Fibroblast of skin of right biceps (primary cell): ENCODE measurements at places on chromosomes 7 and 10.

GRCh38 chr7:28811008-28811407 is 147.1 kb downstream of the TRIL start:
- DNase-seq, result no peak

GRCh38 chr7:108170251-108170650 is 40.1 kb upstream of the LAMB4 start:
- no peak for DNase-seq

DNA sequence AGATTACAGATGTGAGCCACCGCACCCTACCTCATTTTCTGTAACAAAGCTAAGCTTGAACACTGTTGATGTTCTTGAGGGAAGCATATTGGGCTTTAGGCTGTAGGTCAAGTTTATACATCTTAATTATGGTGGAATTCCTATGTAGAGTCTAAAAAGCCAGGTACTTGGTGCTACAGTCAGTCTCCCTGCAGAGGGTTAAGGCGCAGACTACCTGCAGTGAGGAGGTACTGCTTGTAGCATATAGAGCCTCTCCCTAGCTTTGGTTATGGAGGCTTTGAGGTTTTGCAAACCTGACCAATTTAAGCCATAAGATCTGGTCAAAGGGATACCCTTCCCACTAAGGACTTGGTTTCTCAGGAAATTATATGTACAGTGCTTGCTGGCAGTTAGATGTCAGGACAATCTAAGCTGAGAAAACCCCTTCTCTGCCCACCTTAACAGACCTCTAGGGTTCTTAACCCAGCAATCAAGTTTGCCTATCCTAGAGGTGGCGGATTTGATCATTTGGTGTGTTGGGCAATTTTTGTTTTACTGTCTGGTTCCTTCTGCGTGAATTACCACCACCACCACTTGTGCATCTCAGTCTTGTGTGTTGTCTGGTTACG is 6.0 kb downstream of the PPIA start:
- no peak for DNase-seq

DNA sequence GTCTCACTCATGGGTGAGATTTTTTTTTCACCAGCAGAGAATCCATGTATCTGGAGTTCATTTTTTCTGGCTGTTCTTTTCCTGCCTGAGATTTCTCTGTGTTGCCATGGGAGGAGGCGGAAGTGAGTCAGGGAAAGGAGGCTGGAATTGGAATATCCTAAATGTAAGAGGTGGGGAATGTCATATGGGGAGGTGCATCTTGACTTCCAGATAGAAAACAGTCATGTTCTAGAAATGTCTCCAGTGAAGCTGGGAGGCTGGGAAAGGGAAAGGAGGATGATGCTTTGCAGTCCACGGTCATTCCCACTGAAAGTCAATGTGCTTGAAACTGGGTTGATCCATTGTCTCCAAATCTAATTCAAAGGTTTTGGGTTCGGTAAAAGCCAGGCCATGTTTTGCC is 39.7 kb upstream of the HPS1 start:
- peak; percentile 92 for DNase-seq

DNA sequence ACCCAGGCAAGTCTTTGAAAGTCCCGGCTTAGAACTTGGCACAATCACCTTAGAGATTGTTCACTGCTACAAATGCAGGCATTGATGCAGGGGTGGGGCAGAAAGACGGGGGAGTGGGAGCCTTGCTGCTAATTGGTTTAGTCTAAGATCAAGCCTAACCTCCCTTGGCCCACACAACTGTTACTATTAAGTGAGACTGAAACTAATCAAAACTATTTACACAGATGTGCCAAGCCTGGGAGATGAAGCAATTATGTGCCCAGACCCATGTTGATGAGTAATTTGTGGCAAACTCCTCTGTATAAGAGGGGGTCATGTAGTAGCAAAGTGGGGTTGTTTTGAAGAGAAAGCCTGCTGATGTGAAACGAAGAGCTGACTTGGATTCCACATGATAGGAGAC is 178.2 kb upstream of the ITGB1 start:
- DNase-seq, result peak; percentile 72

DNA sequence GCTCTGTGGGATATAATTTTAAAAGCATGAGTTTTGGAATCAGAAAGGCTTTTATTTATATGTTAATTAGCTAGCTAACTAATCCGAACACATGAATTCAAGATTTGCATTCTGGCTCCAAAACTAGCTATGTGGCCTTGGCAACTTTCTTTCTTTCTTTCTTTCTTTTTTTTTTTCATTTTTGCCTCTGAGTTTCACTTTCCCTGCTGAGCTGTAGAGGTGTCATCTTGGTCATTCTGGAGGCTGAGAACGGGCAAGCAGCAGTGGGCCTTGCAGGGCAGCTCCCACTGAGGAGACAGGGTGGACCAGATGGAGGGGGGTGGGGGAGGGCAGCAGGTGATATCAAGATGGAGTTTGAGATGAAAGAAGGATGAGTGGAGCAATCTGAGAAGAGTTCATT is 24.8 kb upstream of the SFMBT2 start:
- DNase-seq, result no peak

DNA sequence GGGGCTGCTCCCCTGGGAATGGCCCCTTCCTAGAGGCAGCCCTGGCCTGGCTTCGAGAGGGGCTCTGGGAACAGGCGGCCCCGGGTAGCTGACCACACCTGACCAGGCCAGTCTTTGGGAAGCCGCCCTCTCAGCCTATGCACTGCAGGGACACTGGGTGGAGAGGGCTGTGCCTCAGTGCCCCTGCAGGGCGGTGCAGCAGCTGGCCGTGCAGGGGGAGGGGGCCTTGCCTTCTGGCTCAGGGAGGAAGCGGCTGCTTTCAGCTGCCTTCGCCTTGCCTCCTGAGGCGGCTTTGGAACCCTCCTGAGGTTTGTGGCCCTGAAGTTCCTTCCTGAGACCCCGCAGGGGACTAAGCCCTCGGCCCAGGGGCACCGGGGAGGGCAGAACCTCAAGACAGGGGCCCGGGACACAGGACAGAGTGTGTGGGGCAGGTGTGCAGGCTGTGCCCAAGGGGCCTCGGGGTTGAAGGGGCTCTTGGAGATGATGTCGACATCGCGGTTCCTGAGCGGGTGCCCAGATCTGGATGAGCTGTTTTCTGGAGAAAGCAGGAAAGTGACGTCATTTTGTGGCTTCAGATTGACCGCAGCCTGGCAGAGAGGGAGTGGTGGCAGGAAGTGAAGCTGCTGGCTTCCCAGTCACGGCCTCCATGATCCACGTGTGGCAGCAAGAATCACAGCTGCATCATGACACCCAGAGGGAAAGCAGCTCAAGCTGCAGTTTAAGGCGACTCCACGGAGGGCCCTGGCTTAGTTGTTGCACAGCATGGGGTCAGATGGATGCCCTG is 17.7 kb downstream of the ADAM8 start:
- peak; percentile 98 for DNase-seq

- DNase-seq, result no peak
Measured at GRCh38 chr10:130337696-130338635, 201.8 kb downstream of the GLRX3 start.

DNA sequence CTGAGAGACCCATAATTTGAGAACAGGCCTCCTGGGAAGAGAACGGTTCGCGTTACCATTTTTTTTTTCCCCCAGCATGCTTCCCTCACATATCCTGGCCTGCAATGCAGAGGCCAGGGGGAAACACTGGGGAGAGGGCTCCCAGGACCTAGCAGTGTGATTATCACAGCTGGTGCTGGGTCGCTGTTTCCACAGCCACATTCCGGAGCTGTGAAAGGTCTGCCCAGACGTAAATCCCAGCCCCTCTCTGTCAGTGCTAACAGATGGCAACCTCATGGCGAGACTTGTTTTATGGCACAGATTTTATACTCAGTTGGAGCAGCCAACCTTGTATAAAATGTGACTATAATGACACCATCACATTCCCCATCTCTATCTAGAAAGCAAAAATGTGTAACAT is 150.5 kb downstream of the PLXDC2 start:
- DNase-seq, result peak; percentile 13

DNA sequence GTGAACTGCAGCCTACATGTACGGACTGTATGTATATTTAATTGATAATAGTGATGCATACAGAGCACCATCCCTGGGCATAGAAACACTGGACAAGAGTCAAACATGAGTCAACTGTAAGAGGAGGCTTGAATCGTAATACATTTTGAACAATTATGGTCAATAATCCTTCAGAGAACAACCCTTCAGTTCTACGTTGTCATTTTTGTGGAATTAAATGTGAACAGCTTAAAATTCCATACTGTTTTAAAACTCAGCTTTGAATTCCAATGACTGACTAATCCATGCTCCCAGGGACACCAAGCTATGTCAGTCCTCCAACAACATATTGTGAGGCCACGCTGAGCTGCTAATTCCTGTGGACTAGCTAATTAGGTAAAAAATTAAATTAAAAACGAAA is 41.5 kb upstream of the KMT2E start:
- peak; percentile 94 for DNase-seq

DNA sequence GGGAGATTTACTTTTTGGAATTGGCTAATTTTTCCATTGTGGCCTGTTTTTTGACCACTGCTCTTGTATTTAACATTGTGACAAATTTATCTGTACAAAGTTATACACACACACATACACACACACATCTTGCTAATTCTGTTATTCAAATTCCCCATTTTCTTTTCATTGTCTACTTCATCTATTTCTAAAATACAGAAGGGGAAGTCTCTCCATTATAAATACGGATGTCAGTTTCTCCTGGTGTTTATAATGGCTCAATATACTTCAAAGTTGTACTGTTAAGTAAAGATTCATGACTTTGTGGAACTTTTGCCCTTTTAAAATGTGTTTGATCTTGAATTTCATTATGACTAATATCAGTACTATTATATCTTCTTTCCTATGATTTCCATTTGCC is 81.0 kb downstream of the CNOT4 start:
- DNase-seq, result no peak
